ENCODE measurements at places on chromosomes 2 and 18.
A peak's percentile ranks its signal among the peaks of the same experiment; 100 is the strongest.

DNA sequence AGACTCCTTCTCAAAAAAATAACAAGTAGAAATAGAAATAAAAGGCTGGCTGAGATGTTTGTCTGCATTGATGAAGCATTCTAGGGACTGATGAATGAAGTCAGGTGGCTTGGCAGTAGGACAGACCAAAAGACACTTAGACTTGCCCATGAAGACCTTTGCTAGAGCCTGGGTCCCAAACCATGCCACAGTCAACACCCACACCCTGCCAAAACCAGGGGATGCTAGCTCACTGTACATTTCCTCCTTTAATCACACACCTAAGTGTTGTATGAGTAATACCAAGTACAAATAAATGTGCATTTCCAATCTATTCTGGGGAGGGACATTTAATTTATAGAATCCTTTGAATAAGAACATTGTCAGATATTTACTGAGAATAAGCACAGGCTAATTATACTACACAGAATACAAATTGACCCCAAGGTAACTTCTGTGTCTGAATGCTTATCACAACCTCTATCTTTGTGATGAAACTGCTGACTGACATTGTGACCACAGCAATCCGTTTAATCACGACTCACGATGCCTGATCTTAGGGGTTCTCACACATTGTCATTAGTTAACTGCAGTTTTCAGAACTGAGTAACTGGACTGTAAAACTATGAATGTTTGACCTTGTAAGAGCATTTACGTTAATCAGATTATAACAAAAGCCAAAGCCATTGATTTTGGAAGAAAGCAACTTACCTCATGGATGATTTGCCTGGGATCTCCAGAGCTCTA is 10.5 kb upstream of the NOL10 start:
- no peak for DNase-seq

- DNase-seq: no peak
These were observed 119.0 kb downstream of the SMAD7 start for GRCh38 chr18:48831802-48832201.

- DNase-seq: no peak
These were observed at the start of gene IL1RN for GRCh38 chr2:113126845-113127645. IL1RN (plus strand) TSS chr2:113127598; CDS start chr2:113127625, 27 bp downstream.

GRCh38 chr18:9941103-9941502 is 27.3 kb downstream of the VAPA start:
- no peak for DNase-seq

DNA sequence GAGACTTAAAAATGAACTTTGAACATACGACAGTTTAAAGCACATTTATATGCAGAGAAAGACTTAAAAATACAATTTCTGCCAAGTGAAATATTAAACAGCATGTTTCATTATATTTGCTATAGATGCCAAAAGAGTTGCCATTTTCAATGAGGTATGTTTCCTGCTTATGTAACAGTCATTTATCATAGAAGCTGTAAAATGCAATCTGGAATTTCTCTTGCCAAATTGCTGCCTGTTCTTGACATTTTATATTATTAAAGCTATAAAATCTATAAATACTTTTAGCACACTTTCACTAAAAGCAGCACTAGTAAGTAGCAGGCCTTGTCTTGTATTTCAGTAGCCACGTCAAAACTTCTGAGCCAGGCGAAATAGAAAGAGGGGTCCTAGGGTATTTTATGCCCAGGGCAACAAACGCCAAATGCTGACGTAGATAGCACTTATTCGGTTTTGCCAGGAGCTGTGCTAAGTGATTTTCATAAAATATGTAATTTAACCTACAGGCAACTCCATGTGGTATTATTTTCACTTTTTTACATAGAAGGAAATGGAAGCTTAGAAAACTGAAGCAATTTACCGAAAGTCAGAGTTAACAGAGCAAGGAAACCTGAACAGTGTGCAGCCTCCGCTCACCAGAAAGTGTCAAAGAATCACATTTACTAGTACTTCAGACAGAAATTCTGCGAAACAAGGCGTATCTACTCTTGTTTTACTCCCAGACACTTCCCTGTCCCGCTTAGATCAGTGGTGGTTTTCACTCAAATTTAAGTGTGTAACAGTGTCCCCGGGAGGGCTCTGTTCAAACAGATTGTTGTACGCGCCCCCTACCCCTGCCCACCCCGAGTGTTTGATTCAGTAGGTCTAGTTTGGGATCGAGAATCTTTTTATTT is 1.2 kb upstream of the CYP20A1 start:
- DNase-seq: no peak

- no peak for DNase-seq
These were observed 17.3 kb downstream of the CIB4 start for GRCh38 chr2:26623541-26624495.

- no peak for DNase-seq
These were observed 260.8 kb downstream of the TGIF1 start for GRCh38 chr18:3710712-3711301.

- no peak for DNase-seq
These were observed 272.1 kb upstream of the EPAS1 start for GRCh38 chr2:46025081-46025480.

GRCh38 chr18:59675346-59675745 is 21.9 kb downstream of the CCBE1 start:
- no peak for DNase-seq

GRCh38 chr2:206011018-206011614 is 74.9 kb downstream of the INO80D start:
- no peak for DNase-seq

DNA sequence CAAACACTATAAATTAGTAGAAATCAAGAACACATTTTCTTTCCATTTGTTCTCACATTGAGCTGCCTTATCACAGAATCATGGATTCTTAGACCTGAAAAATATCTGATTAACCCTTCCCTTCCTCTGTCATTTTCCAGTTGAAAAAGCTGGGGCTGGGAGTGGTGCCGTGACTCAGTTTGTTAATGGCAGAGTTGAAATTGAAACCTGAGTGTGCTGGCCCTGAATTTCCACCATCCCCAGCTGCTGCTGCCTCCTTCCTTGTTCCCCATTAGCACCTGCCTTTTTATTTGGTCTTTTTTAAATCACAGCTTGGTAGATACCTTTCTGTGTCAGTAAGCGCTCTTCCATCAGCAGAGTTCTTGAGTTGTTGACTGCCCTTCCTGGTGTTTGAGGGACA is 10.6 kb downstream of the FARP2 start:
- DNase-seq: no peak

DNA sequence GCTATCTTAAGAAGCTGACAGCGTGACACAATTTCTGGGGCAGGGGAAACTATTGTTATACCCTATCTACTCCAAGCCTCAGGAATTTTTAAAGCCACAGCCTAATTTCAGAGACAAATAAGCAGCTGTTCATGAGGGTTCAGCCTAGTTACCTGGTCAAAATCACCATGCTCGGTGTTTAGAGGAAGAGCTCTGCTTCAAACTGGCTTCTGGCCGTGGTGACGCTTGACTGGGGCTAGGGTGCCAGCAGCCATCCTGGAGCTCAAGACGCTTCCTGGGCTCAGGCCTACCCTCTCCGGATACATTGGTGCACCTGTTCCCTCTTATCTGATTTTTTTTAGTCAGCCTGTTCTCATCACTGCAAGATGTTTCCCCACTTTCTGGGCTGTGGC is 41.7 kb downstream of the FRZB start:
- no peak for DNase-seq

DNA sequence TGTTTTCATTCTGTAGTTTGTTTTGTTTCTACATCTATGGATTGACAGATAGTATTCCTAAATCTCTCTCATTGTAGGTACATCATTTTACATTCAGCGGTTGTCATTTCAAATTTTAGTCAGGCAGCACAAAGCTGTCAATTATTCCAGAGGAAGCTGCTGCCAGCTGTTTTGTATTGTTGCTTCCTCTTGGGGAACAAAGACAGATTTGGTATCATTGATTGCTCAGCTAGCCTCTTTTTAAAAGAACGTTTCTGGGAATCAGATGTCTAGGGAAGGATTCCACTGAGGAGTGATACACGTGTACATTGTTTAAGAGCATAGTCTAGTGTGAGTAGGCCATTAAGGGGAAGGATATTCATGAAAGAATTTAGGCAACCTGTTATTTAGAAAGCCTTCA is 145.8 kb downstream of the AGPS start:
- no peak for DNase-seq

GRCh38 chr2:199552141-199552540 is 94.4 kb upstream of the SATB2 start:
- no peak for DNase-seq

DNA sequence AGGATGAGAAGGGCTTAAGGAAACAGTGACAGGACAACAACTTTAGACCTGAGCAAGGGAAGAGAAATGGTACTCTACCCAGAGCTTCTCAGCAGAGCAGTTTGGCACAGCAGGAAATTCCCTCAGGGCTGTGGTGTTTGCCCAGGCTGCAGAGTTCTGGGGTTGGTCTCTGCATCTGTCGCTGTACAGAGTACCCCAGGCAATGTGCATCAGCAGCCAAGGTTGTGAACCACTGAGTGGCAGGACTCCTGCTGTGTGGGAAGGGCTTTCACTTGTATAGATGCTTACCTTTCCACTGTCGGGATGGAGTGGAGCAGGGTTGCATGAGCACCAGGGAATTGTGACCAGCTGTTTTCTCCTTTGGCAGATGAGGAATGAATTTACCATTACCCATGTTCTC is 21.2 kb downstream of the STAMBP start:
- no peak for DNase-seq

- no peak for DNase-seq
These were observed 40.1 kb upstream of the CLASP1 start for GRCh38 chr2:121689356-121689755.

GRCh38 chr2:39684464-39684863 is 18.7 kb downstream of the TMEM178A start:
- no peak for DNase-seq

- DNase-seq: no peak
These were observed 120.4 kb downstream of the PDCL3 start for GRCh38 chr2:100683231-100683630.

GRCh38 chr2:16908656-16909055 is 243.0 kb upstream of the CYRIA start:
- no peak for DNase-seq

DNA sequence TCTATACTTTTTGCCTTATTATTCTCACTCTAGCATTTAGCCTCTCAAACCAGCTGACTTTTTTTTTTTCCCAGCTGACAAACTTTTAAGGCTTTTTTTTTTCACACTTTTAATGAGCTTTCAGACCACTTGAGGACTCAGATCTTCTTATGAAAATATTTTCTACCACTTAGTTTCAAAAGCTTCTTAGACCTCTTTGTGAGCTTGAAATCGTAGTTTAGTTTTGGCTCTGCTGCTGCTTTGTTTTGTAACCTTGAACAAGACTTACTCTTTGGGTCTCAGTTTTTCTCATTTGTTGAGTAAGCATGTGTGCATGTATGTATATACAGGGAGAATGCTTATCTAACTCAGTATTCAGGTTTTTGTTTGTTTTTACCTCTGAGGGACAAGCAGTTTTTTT is 3.5 kb downstream of the NBEAL1 start:
- DNase-seq: no peak

- DNase-seq: peak; percentile 13
These were observed 1.0 kb downstream of the PLEKHB2 start for GRCh38 chr2:131105950-131106801.

- DNase-seq: no peak
These were observed 888.0 kb upstream of the CHAC2 start for GRCh38 chr2:52879561-52879960.

- DNase-seq: no peak
These were observed 7.3 kb downstream of the EMX1 start for GRCh38 chr2:72924353-72925240.

DNA sequence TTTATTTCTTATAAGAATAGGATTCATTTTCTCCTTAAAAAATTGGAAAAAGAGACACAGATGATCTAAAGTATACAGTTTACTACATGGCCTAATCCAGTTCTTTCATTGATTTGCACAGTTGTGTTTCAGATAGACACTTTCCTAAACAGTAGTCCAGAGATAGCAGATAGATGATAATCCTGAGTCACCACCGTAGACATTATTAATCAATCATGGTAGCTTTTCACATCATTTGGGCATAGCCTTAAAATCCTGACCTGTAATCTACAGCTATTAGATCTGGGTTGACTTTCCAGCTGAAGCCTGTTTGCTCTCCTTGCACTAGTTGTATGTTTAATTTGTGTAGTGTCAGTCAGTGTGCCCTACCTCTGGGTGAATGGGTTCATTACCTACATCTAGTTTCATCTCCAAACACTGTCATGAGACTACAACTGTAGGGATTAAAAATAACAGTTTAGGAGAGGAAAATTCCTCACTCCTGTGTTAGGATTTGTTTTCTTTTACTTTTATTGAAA is 14.1 kb downstream of the C18orf63 start:
- DNase-seq: no peak

DNA sequence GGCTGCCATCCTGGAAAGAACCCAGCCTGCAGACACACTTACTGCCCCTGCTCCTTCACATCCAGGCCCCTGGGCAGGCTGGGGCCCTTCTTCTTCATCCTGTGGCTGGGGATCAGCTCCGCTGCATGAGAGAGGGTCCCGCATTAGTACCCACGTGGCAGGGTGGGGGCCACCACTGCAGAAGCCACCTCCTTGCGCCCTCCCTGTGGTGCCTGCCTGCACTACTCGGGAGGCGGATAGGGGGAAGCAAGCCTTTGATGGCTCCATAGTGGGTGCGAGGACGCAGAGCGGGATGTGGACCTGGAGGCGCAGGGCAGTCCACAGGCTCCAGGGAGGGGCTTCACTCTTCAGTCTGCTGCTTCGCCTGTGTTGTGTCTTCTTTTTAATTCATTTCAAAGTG is 46.7 kb downstream of the GPC1 start:
- DNase-seq: no peak

- no peak for DNase-seq
These were observed 155.4 kb upstream of the VRK2 start for GRCh38 chr2:57891086-57891712.

DNA sequence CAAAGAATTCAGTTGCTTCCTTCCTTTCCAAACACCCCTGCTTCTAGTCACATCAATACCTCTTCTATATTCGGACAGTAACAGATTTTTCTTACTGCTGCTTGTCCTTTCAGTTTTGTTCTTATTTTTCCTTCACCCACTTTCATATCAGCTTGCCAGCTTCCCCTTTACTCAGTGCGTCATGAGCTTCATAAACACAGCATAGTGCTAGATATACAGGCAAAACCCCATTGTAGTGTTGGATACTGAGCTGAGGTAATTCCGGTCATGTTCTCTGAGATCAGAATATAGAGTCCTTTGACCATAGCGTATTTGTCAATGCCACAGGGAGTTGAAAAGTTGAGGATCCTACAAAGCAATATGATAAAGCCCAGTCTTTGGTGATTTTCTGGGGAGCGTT is 2.4 kb downstream of the FARP2 start:
- no peak for DNase-seq

GRCh38 chr18:58532972-58533371 is 95.9 kb downstream of the ALPK2 start:
- no peak for DNase-seq

GRCh38 chr18:78494204-78495085 is 485.2 kb upstream of the SALL3 start:
- no peak for DNase-seq

- DNase-seq: no peak
These were observed 27.4 kb upstream of the ADCYAP1 start for GRCh38 chr18:877238-877637.

- DNase-seq: no peak
These were observed 19.4 kb downstream of the EXOC6B start for GRCh38 chr2:72806280-72806945.

Data from GOT3 (cell line).